Stimulated activated CD8-positive, alpha-beta memory T cell treated with anti-CD3 and anti-CD28 coated beads, Interleukin-15, amount 100 ng/mL, for 4 hours (primary cell): ENCODE measurements at places on chromosomes 2 and 18.

DNA sequence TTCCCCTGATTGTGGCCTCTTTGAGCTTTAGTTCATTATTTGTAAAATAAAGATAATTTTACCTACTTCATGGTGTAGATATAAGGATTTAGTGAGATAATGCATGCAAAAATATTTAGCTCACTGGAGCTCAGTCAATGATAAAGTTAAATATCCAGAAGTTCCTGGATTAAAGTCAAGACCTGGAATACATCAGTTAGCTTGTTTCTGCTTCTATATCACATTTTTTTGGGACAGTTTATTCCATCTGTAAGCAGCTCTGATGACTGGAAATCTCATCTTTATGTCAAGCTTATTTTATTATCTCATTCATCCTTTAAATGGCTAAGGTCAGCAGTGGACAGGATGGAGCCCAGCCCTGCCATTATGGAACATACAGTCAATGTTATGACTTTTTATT, 152.0 kb downstream of the EVA1A start:
- no peak for DNase-seq

DNA sequence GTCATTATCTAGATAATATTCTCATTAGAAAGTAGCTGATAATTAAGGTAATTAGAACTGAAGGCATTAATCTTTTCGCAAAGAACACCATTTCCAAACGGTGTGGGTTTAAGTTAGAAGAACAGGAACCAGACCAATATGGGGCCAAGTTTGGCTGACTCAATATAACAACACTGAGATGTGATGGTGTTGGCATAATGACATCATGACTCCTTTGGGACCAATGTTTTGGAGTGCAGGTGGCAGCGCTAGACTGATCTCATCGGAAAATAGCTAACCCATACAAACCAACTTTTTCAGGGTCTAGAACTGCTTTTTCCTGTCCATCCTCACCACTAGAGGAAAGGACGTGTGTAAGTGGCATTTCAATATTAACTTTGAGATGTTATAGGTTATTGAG, 1171.7 kb upstream of the ZEB2 start:
- no peak for DNase-seq

DNA sequence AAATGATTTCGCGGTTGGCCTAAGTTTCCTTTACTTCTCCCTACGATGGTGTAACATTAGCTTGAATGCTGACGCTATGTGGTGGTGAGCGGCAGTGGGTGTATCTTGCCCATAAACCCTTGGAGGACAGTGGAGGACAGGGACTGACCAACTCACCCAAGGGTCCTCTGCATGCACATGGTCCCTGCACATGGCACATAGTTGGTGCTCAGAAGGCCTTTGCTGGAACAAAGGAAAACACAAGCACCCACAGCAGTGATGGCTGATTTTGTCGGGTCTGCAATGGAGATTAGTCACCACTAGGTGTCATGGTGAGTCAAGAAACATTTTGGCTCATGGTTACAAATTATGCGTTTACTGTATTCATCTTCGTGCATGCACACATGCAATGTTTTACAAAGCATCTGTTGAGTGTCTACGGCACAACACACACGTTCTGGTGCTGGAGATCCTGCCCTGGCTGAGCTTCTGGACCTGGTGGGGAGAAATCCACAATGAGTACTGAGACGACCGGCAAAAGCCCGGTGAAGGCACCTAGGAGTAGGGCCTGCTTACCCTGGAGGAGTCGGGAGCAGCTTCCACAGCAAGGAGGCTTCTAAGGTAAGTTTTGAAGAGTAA, 44.0 kb downstream of the PDCL3 start:
- DNase-seq = no peak

GRCh38 chr2:31070339-31071125, 67.7 kb downstream of the GALNT14 start:
- DNase-seq = no peak

- no peak for DNase-seq
Observed at GRCh38 chr2:118242216-118242615, 153.9 kb downstream of the INSIG2 start.

DNA sequence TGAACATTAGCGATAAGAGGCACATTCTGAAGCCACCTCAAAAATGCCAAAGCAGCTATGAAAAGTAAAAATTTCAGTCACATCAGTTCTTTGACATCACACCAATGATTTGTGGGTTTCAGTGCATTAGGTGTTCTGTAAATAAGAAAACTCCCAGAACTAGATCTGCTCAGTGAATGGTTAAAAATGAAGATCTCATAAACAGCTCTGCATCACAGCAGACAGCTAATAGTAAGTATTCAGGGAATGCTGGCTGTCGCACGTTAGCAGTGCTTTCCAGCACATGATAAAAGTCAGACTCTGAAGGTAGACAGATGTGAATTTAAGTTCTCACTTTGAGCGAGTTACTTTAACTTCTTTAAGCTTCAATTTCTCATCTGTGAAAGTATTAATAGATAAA, 154.9 kb downstream of the SATB2 start:
- no peak for DNase-seq

DNA sequence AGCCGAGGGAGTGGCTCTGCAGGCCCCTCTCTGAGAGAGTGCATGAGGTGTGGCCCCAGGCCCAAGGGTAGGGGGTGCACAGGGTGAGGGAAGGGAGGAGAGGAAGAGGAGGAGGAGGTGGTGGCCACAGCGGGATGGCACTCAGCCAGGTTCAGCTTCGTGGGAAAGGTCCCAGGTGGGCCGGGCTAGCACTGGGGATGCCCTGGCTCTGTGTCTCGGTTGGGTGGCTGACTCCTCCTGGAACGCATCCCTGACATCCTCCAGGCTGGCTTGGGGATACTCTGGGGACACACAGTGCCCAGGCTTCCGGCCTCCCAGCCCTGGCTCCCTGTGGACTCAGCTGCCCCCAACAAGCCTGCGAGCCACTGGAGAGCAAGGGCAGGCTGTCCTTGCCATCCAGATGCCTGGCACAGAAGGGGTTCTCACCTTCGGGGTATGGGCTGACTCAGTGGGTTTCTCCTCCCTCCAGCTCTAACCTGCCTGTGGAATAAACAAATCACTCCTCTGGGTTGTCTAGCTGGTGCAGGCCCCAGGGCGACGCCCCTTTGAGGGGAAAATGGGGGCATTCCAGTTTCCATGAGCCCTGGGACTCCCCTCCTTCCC, 582 bp upstream of the ZAP70 start:
- DNase-seq = peak; percentile 68

GRCh38 chr2:29241955-29242565, 126.8 kb downstream of the CLIP4 start:
- no peak for DNase-seq
